ENCODE measurements at places on chromosomes 7 and 10.

- DNase-seq, result no peak
These were observed 34.8 kb downstream of the CHST12 start for GRCh38 chr7:2438186-2438585.

DNA sequence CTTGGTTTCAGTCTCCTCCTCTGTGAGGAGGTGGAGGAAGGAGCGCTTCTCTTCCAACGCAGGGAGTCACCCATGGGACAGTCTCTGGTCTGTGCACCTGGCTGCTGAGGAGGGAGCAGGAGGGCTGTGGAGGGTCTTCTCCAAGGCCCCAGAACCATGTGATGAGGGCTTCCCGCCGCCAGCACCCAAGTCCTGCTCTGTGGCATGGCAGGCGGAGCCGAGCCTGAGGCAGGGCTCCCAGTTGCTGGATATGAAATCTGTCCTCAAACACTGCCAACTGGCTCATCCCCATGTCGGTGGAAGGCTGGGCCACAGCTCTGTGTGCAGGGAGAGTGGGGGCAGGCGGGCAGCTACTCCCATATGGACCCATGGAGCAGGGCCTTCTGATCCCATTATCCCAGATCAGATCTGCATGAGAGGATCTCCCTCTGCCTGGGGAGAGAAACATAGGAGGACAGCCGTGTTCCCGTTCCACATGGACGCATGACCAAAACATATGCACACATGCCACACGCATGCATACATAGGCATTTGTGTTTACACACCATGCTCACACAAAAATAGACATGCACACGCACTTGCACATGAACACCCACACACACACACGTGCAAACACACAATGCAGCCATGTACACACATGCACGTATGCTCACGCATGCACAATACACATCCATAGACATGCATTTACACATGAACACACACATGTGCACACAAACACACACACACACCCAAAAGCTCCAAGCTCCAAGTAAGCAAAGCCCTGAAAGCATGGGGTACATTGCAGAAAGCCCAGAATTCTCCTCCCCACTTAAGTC lies 38.8 kb upstream of the EN2 start:
- DNase-seq, result no peak

DNA sequence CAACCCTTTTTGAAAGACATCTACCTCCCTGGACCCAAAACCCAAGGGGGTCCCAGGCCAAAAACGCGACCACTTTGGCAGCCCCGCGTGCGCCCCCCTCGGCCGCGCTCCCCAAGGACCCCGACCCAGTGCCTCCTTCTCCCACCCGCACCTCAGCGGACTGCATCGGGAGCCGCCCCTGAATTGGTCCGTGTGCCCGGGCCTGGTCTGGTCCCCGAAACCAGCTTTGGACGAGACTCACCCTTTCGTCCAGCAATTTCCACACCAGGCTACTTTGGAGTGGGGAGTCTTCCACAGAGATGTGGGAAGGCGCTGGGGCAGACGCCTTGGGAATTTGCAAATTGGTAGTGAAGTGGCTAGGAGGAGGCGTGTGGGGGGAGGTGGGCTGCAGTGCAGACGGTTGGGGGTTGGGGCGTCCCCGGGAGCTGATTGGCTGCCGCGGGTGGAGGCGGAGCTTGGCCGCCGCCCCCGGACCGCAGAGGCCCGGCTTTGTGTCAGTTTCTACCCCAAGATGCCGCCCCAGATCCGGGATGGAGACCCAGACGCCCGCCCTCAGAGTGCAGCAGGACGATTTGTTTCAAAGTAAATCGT lies 16.9 kb downstream of the TCAF1 start:
- DNase-seq, result no peak

DNA sequence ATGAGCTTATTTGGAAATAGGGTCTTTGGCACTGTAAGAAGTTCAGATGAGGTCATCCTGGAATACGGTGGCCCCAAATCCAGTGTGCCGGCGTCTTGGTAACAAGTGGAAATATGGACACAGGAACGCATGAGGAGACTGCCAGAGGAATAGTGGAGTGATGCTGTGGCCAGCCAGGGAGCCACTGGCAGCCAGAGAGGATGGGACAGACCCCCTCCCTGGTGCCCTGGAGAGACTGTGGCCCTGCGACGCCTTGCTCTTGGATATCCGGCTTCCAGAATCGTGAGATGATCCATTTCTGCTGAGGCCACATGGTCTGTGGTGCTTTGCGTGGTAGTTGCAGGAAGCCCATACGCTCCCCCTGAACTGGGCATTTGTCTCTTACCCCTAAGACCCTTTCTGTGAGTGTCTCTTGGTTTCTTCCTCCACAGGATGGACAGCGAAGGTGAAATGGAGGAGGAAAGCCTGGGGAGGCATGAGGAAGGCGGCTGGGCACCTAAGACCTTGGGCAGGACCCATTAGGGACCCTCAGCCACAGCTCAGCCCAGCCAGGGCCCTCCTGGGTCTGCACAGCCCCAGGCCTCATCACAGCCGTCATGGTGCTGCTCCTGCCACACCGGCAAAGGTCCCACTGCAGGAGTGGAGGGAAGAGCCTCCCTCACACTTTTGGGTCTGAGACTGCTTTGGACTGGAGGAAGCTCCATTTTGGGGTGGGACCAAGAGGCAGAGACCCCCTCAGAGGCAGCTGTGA lies 53.6 kb downstream of the INSIG1 start:
- no peak for DNase-seq

DNA sequence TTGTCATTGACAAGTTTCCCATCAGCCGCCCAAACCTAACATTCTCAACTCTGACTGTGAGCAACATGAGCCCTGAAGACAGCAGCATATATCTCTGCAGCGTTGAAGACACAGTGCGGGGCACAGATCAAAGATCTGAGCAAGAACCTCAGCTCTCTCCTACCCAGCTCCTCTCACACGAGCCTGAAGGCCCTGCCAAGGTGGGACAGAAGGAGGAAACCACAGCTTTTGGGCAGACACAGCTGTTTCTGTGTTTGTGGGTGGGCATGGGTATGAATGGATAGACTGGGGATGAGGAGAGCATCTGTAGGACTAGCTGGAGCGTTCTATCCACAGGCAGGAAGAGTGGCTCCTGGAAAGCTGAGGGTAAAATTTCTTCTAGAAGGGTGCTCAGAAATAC lies 8.5 kb upstream of the PRSS1 start:
- DNase-seq, result no peak

- no peak for DNase-seq
These were observed 119.6 kb downstream of the INPP5A start for GRCh38 chr10:132657127-132657706.

GRCh38 chr7:143416565-143417149 lies 8.0 kb upstream of the EPHA1 start:
- peak; percentile 22 for DNase-seq
